ENCODE measurements at places on chromosomes 5 and 9.

DNA sequence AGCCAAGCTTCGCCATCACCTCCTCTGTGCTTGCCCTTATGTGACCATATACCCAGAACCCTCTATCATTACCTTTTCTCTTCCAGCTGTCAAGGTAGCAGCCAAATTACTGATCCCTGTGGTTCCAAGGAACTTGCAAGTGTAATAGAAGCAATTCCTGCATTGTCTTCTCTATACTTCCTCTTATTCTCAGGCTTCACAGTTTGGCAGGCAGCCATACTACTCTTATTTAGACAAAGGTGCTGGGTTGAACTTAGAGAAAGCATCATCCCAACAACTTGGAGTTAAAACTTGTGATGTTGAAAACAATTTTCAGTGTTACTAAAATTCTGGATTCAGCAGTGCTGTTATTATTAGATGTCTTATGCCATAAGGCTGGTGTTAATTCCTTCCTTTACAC, 93.2 kb downstream of the NLN start:
- DNase-seq: no peak

DNA sequence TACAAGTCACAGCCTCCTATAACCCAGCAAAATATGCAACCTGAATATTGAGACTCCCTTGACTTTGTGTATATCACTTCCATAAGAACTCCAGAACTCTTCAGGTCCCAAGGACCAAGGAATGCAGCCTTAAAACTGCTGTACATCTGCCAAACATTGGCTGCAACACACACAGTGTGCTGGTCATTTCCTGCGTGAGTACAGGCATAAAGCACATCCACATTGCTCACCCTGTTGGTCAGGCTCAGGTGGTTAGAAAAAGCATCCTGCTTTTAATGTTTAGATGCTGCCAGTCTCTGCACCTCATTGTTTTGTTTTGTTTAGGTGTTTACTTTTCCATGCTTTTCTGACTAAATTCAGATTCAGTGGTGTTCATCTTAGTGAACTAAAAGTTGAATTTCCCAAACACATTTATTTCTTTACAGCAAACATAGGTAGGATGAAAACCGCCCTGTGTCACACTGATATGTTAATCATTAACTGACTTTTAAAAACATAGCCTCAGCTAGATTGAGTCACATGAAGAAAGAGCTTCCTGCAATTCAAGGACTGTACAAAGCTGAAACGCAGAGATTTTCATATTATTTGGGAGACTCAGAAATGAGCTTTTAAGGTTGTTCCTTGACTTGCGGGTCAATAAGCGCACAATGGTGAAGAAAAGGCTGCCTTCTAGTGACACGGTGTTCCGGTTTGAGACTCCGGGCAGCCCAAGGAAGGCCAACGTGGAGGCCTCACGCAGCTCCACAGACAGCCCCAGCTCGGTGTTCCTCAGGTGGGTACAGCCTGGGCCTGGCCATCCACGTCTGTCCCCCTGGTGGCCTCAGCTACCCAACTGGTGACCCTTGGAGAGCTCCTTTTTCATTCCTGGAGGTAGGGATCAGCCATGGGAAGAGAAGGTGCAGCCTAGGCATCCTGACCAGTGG, 52.2 kb upstream of the GRAMD2B start:
- no peak for DNase-seq

DNA sequence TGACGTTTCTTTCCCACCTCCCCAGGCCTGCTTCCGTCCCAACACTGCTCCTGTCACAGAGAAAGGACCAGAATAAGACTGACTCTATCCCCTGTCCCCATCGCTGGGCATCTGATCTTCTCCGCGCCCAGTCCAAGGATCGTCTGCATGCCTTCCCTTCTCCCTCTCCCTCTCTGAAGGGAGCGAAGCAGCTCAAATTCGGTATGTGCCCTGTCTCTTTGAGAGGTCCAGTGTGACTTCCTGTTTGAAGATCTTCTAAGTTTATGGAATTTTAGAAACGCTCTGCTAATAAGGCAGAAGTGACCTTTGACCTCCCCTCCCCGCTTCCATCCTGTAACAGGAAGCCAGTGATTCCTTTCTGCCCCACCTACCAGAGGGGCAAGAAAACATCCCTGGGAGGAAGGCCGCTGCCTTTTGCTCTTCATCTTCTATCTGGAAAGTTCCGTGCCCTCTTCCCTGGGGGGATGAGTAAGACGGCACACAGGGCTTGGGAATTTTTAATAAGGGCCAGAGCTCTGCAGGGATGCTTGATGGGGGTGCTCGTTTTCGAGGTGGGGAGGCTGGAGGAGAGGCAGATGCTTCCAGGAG, 40.7 kb upstream of the RNU6ATAC start:
- no peak for DNase-seq

- no peak for DNase-seq
Observed at GRCh38 chr9:93122721-93123221, 11.3 kb downstream of the NINJ1 start.

DNA sequence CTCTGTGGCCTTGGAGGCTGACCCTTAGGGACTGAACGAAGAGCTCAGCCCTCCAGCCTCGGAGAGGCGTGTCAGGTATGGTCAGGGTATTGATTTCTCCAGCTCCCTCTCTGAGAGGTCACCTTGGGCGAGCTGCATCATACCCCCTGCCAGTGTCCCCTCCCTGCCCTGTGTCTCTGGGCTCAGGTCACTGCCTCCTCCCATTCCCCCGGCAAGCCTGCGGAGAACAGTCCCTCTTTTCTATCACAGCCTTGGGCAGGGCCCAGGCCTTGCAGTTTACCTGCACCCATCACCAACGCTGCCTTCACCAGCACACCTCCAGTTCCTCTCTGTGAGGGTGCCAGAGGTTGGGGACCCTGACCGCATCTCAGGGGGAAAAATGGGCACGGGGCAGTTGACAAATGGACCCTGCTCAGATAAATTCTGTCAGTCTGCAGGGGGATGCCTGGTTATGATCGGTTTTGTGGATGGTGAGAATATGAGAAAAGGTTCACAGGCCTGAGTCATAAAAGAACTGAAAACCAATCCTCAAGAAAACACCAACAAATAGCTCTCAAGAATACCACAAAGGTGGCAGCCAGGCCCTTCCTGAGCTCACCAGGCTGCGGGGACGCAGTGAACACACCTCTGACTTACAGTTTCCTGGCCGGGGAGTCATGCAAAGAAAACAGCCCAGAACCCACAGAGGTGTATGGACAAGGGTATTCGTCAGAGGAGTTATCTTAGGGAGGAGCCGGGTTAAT, 24.7 kb upstream of the RXRA start:
- DNase-seq: no peak

DNA sequence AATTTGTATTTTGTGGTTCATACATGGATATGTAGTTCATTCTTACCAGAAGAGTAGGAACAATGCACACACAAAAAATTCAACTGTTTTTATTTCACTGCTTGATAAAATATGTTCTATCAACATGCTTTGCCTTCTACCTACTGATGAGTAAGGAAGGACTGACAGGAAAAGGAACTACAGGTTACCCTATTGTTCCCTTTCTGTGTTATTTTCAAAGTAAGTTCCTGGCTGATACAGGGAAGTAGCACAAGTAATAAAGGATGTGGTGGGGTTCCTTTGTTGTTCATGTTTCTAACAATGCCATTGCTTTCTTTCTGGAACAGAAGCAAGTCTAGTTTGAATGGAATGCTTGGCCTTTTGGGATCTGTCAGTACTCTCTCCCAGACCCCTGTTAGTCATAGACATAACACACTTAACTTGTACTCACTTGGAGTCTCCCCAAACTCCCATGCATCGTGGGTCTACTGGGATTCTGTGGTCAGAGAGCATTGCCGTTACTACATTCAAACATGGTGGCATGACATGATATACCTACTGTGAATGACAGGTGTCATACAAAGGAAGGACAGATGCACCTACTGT, 20.2 kb upstream of the ALDOB start:
- no peak for DNase-seq

GRCh38 chr5:8683496-8683895, 814.5 kb downstream of the MTRR start:
- DNase-seq: no peak
